ENCODE measurements at places on chromosomes 6 and 20.

GRCh38 chr6:24761193-24761835, 13.4 kb upstream of the GMNN start:
- no peak for DNase-seq

GRCh38 chr6:25454136-25454535, 175.0 kb downstream of the CARMIL1 start:
- no peak for DNase-seq

DNA sequence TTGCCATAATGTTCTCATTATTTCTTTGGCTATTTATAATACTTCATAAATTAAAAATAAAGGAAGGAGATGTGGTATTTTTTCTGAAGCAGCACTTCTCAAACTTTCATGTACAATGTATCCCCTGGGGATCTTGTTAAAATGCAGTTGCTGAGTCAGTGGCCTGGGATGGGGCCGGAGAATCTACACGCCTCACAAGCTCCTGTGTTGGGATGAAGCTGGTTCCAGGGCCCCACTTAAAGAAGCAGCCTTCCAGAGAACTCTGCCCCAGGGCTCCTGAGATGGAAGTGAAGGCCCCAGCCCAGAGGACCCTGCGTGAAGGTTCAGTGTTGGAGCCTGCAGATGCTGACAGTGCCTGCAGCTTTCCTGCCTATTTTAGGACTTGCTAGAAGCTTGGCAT, 40.1 kb upstream of the SLC23A2 start:
- DNase-seq = no peak

DNA sequence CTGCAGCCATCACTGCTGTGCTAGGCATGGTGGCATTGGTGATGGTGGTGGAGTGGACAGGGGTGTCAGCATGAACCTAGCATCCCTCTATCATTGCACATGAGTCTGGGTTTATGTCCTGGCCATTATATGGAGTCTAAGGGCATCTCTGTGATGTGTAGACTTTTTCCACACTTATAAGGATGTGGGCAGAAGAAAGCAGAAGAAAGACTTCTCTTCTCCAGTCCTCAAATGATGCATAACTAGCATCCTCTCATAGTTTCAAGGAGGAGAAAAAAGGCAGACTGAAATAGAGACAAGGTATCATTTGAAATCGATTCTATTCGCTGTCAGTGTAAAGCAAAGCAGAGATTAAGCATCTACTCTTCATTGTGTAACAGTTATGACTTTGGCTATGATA, 140.0 kb upstream of the ATXN1 start:
- DNase-seq = no peak

DNA sequence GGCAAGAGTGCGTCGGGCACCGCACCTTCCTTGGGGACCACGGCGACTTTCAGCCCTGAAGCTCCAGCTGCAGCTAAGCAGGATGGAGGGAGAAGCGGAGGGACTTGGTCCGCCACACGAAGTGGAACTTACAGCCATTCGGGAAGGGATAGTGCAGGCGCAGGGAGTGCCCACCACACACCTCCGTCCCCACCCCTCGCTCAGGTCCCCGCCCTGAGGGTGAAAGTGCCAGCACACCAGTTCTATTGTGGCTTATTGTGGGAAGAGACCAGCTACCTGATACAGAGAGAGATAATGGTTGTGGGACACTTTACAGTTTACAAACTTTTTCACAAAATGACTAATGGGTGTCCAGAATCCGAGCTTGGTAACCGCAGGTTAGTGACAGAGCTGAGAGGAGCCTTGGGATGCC, 76.1 kb downstream of the IRF4 start:
- DNase-seq = no peak

DNA sequence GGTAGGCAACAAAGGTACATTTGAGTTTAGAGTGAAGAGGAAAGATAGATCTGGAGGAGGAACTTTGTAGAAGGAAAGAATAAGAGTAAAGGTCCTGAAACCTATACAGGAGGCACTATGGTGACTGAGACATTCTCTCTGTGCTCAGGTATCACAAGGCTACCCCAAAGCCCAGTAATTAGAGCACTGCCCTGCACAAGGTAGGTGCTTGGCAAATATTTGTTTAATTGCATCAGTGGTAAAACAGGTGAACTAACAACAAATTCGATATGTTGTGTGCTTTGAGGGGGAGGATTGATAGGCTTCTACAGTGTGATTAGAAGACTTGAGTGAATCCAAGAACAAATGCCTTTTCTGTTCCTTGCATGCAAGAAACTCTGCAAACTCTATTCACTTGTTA, 6.8 kb upstream of the TSHZ2 start:
- DNase-seq = no peak

- DNase-seq = no peak
Observed at GRCh38 chr6:9316831-9317230, 881.5 kb upstream of the SLC35B3 start.

GRCh38 chr6:11992086-11992485, 20.0 kb upstream of the HIVEP1 start:
- DNase-seq = no peak

GRCh38 chr6:24909241-24910216, 26.2 kb downstream of the RIPOR2 start:
- no peak for DNase-seq

DNA sequence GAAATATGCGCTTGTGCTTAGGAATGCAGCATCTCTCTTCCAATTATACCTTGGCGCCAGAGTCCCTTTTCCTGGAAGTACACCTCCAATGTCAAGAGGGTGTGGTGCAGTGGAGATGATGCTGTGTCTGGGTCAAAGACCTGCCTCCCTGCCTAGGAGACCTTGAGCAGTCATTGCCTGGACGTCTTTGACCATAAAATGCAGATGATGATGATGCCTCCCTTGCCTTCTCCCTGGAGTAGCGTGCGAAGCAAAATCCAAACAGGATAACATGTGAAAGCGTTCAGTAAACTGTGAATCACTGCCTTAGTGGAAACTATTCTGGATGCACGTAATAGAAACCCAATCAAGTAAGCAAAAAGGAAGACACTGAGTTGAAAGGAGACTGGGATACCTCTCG, 97.4 kb upstream of the ARMC2 start:
- DNase-seq = no peak

DNA sequence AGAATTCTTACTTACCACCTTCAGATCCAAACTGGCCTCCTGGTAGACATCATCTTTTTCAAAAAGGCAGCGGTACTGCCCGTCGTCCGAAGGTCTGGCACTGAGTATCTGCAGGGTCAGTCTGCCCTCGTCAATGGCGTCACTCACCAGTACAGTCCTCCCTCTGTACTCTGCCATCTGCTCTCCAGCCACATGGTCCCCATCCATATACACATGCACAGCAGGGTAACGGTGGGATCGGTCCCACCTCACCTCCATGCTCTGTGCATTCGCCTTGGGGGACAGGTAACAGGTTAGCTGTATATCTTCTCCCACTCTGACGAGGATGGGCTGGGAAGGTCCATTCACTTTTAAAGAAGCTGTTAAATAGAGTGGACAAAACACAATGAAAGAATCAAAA, 11.0 kb downstream of the BTNL2 start:
- DNase-seq = no peak

- DNase-seq = no peak
Observed at GRCh38 chr20:46990596-46991104, 96.0 kb downstream of the EYA2 start.

- DNase-seq = no peak
Observed at GRCh38 chr6:91088515-91088914, 501.6 kb upstream of the MAP3K7 start.

GRCh38 chr6:45187836-45188235, 140.3 kb upstream of the RUNX2 start:
- DNase-seq = no peak

- no peak for DNase-seq
Observed at GRCh38 chr6:1394514-1395463, 5.4 kb downstream of the FOXF2 start.

GRCh38 chr6:138310821-138311220, 66.9 kb upstream of the SMIM28 start:
- DNase-seq = no peak

GRCh38 chr20:62860391-62860923, 1.2 kb downstream of the TCFL5 start:
- DNase-seq = no peak

GRCh38 chr6:128491610-128492206, 28.7 kb downstream of the PTPRK start:
- DNase-seq = no peak

DNA sequence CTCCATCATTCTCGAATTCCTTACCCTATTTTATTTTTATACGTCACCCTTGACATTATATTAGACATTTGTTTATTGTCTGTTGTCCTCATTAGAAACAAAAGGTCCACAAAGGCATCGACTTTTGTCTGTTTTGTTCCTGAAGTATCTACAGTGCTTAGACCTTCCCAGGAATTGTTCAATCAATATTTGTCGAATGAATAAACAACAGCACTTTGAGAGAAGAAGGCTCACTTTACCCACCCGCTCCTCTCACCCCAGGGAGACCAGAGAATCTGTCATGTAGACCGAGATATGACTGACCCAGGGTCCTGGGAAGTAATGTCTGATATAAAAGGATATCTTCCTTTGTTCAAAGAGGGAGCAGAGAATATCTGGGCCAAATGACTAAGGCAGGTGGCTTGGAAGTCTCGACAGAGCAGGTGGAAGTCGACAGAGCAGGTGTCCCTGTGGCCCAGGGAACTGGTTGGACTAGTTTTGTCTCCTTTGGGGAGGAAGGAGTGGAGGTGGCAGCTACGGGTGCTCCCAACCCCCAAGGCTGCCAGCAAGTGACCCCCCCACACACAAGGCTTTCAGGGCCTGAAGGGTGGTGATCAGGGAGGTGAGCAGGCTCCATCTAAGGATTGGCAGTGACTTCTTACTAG, 14.8 kb upstream of the CHMP4B start:
- DNase-seq = no peak

GRCh38 chr6:82906951-82907350, 158.7 kb downstream of the UBE3D start:
- DNase-seq = no peak

DNA sequence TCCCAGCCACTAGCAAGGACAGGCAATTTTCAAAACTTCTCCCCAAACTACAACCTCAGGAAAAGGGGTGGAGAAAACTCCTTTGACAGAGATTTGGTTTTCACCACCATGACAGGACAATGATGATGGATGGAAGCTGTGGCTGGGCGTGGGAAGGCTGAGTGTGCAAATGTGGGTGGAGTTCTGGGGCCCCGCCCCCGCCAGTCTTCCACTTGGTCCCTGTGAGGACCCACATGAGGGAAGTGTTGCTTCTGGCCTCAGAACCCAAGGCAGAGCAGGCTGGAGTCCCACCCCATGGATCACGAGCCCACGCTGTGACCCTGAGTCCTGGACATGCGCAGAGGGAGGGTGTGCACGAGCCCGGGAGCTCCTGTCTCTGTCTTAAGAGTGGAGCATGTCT, 21.5 kb upstream of the MRGBP start:
- no peak for DNase-seq

DNA sequence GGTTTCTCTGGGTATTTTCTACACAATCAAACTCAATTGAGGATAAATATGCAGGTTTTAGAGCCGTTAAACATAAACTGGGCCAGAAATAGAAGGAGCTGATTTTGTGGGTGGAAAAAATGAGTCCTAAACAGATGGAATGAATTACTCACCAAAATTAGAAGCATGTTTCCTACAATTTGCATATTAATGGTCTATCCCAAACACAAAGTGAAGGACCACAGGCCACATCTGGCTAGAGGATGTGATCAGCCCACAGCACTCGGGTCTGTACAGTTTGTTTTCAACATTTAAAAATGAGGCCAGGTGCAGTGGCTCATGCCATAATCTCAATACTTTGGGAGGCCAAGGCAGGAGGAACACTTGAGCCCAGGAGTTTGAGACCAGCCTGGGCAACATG, 296.3 kb downstream of the PREX1 start:
- no peak for DNase-seq

DNA sequence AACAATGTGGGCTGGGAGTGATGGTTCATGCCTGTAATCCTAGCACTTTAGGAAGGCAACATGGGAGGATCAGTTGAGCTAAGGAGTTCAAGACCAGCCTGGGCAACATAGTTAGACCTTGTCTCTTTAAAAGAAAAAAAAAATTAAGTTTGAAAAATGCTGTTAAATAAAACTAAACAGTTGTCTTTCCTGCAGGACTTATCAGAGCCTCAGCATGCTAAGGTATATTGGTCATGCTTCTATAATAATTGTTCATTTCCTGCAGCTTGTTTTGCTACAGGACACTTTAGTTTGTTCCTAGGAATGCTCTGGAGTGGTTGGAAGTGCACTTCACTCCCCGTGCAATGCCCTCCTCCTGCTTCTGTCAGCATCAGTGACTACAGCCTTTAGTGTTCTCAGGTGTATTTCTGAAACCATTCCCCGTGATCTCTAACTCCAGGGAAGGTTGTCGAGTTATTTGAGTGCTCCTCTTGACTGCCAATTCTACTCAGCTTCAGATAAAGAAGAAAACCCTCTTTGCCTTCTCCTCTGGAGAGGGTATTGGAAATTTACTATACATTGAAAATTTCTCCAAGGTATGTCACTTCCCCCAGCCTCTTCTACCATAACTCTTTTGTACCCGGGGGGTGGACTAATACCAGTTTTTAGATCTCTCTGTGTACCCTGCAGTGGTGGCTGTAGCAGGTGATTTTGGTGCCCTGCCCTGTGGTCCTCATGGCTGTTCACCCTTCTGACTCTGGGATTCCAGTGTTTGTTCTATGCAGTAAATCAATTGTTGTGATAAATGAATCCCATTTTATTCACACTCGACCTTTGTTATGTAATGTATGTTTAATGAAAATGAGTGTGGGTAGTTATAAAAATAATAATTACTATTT, 33.8 kb downstream of the NHLRC1 start:
- DNase-seq = no peak

- no peak for DNase-seq
Observed at GRCh38 chr6:3693831-3694230, 57.7 kb downstream of the PXDC1 start.

DNA sequence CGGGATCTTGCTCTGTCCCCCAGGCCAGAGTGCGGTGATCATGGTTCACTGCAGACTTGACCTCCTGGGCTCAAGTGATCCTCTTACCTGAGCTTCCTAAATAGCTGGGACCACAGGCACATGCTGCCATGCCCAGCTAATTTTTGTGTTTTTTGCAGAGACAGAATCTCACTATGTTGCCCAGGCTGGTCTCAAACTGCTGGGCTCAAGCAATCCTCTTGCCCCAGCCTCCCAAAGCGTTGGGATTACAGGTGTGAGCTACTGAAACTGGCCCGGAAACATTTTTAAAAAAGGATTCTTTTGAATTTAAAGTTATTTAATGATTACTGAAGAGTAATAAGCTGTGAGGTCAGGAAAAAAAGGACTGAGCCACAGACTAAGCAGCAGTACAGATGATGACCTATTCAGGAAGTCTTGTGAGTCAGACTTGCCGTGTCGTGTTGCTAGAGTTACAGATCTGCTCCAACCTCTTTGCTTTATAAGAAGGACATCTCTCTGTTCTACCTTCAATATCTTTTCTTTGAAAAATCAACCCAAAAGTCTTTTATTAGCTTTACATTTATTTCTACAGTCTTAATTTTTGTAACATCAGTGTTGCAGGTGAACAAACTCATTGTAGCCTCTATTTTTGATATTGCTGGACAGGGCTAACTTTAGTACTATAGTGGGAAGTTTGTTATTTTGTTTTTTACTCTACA, 108.7 kb downstream of the NCOA3 start:
- peak; percentile 47 for DNase-seq

GRCh38 chr6:154542747-154543146, 32.3 kb upstream of the CNKSR3 start:
- DNase-seq = no peak

GRCh38 chr6:112879920-112880413, 532.8 kb downstream of the RFPL4B start:
- DNase-seq = no peak
